Hematopoietic multipotent progenitor cell treated with erythropoietin and hydrocortisone succinate and interleukin-3 and kit ligand, for 4 days (in vitro differentiated cells): ENCODE measurements at places on chromosomes 7 and 10.

DNA sequence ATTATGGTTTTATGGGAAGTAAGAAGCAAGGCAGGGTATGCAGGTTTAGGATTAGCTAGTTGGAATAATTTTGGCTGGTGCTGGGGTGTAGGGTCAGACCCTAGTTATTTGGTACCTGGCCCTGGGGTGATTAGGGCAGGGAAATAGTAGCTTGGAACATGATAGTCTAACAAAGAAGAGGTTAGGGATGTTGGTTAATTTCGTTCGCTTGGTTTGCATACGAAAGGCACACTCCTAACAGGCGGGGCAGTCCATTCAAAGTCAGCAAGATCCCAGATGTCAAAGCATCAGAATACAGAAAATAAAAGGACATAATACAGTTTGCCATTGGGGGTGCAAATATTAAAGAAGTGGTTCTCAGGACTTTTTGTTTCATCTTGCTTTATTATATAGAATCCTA is 55.7 kb upstream of the ITPRID1 start:
- DNase-seq: no peak

DNA sequence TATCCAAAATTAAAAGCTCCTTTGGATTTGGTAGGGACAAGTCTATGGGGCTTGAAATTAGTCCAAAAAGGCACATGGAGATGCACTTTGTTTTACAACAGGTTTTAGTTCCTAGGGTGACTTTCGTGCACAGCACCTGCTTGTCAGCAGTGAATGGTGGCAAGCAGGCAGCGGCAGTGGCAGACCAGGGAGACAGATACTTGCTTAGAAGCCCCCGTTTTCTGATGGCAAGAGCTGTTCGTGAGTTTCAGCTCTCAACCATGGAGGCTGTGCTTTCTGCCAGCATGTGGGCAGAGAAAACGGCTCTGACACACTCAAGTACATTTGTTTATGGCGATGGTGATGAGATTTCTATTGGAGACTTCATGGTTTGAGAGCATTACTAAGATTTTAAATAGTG is 61.7 kb upstream of the SHH start:
- no peak for DNase-seq

GRCh38 chr7:28272461-28272877 is 91.9 kb upstream of the JAZF1 start:
- peak; percentile 88 for DNase-seq

- DNase-seq: no peak
Observed at GRCh38 chr7:31082447-31082846, 30.3 kb downstream of the ADCYAP1R1 start.

GRCh38 chr7:37698276-37698675 is 14.7 kb downstream of the GPR141 start:
- no peak for DNase-seq

DNA sequence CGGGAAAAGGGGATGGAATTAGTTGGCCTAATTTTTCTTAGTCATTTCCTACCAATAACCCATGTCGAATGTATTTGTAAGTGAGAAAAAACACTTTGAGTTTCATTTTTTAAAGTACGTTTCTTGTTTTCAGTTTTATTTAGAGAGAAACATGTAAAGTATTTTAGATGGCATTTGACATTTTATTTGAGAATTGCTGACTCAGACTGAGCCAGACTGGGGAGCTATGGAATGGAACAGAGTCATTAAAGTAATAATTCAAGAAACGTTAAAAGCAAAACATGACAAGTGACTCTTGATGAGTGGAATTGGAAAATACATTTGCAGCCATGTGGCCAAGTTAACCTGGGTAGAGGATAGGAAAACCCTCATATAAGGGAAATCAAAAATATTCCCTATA is 286.1 kb upstream of the NPSR1 start:
- DNase-seq: no peak

DNA sequence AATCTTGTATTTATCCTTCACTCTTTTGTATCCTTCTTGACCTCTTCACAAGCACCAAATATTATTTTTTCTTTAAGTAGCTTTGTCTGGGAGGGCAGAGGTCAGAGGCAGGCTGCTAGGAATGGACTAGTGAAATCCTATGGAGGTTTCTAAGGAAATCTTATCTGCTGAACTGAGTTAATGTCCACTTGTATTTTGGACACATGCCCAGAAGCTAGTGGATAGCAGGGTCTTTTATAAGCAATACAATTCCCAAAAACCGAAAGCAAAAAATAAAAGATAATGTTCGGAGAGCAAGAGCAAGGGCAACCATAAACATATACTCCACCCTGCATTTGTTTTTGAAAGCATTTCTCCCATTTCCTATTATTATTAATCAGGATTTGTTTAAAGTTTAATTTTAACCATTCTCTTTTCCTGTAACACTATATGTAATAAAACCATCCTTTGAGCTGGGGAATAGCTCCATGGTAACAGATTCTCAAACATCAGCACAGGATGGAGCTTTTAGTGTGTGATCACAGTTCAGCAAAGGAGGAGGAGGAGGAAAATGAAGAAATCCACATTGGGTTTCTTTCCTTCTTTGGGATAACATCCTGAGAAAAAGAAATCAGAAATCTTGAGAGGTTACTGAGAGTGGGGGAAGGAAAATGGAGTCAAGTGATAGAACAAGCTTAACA is 328.2 kb upstream of the LRRN3 start:
- no peak for DNase-seq

GRCh38 chr7:46705386-46706255 is 784.5 kb upstream of the IGFBP3 start:
- no peak for DNase-seq

- peak; percentile 88 for DNase-seq
Observed at GRCh38 chr10:116796910-116797513, 52.3 kb upstream of the ENO4 start.

- peak; percentile 18 for DNase-seq
Observed at GRCh38 chr7:70923181-70923845, 208.6 kb upstream of the GALNT17 start.

- peak; percentile 55 for DNase-seq
Observed at GRCh38 chr7:111324228-111324627, 233.3 kb downstream of the LRRN3 start.

DNA sequence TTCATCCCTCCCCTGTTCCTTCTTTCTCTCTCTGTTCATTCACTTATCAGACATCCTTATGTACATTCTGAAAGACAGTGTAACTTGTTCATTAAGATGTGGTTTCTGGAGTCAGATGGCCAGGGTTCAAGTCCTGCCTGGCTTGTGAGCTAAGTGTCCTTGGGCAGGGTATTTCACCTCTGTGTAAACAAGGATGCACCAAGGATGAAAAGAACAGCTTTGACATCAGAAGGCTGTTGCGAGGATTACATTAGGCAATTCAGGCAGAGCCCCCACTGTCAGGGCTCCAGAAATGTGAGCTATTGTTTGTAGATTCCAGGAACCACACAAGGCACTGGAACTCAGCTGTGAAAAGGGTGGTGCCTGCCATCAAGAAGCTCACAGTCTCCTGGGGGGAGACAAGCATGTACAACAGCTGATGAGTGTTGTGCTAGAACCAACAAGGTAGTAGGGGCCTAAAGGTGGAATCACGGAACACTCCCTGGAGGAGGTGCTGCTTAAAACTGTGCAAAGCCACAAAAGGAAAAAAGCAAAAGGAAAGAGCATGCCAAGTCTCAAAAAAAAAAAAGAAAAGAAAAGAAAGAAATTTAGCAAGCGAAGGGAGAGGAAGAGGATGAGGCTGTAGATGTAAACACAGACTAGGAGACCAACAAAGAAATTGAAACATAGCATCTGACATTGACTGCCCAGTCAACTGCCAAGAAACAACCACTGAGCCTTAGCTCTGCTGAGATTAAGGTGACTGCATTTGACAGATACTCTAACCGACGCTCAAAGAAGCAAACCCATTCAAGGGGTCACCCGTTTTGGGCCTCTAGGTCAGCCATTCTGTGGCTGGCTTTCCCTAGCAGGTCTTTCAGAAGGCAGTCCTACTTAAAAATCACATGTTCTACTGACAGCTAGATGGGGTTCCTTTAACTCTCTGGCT is 12.5 kb downstream of the PDLIM1 start:
- peak; percentile 38 for DNase-seq

DNA sequence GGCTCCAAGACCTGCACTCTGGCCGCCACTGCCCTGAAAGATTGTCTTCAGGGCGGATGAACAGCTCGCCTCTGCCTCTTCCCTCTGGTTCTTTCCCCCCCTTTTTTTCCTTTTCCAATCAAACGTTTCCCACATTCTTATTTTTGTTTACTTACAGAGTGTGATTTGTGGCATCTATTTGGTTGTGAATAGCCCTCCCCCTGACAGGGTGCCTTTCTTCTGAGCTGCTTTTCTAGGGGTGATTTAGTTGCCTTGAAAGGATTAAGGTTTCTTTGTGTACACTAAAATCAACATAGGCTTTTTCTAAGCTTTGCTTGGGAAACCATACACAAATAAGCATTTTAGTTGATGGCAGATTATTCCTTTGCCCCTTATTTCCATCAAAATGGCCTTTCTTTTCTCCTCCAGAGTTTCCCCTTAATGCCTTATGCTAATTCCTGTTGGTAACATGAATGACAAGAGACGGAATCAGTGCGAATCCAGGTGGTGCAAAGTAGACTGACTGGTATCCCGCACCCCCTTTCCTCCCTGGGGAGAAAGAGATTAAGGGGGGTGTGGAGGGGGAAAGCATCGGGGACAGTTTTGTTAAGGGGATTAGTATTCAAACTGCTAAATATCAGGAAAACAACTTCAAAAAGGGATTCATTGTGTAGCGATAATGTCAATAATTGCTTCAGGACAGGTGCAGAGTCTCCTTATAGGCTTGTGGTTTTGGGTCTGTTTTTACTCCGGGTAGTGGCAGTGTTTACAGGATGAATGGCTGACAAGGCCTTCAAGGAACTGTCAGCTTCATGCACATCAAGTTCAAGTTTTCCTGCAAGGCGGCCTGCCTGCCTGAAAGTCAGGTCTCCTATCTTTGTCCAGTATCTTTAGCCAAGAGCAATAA is 431.6 kb upstream of the GALNT17 start:
- DNase-seq: no peak

DNA sequence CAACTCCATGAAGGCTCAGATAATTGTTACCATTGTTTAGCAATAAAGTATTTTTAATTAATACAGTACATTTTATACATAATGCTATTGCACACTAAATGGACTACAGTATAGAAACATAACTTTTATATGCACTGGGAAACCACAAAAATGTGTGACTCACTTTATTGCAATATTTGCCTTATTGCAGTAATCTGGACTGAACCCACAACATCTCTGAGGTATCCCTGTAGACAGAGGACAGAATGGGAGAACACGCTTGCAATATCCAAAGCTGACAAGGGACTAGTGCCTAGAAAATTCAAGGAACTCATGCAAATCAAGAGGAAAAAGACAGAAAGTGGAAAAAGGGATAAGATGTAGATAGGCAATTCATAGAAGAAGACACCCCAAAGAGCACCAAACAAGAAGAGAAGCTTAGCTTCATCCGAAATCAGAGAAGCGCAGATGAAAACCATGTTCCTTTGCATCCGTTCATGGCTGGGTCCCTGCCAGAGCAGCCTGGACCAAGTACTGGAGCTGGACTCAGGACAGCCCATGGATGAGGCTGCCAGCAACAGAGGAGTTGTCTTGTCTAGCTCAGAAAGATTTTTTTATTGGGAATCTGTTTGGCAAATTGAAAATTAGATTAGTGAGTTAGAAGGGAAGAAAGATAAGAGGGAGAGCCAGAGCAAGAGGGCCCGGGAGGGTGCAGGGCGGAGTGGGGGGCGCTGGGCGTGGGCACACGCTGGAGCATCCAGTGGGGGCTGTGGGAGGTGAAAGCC is 16.0 kb upstream of the GALNTL5 start:
- no peak for DNase-seq

- no peak for DNase-seq
Observed at GRCh38 chr7:98167653-98168052, 43.6 kb upstream of the BHLHA15 start.

DNA sequence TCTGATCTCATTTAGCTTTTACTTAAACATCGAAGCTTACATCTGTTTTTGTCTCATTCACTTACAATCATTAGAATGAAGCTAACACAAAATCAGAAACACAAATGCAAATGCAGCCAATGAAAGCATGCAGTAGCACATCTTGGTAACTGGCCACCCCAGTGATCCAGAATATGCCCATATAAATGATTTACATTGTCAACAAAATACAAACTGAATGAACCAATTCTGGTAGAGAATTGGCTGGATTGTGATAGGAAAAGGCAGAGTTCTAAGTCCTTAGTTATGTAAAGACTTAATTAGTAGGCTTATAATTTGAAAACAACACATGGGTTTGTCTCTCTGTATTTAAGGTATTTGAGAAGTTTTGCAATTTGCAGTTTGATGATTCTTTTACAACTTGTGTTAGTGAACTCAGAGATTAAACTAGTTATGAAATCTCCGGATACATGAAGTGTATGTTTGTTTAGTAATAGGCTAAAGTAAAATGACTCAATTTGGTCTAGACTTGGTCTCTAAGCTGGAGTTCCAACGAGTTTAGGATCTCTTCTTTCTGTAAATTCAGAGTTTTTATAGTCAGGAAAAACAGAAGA is 21.2 kb downstream of the TECTB start:
- no peak for DNase-seq

DNA sequence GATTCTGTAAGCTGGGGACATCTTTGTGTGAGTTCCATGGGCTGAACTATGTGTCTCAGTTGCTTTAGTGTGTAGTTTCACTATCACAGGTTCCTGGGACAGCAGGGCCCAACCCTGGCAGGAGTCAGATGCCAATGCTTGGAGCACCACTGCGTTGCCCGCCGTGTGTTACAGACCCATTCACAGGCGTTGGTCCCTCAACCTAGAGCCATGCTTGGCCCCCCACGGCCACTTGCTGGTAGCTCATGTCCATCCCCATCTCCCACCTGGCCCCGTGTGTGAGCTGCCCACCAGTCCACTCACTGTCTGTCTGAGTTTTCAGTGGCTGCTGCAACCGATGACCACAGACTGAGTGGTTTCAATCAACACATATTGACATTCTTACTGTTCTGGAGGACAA is 546.9 kb downstream of the TCERG1L start:
- no peak for DNase-seq

DNA sequence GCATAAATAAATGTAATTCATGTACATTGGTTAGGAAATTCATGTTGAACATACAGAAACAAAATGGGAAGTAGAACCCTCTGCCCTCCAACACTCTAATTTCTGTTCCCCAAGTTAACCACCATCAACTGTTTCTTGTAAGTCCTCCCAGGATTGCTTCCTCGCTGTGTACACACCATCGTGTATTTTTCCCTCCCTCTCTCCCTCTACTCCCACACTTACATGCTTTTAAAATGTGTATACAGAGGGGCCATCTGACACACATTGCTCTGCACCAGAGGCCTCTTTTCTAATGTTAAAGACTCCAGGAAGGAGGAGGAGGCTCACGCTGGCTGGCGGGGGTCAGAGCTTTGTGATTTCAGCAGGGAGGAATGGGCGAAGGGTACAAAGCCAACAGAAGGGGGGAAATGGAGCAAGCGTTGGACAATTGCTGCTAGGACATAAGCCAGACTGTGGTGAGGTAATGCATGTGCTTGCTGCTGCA is 1.9 kb upstream of the EPHA1 start:
- DNase-seq: peak; percentile 52

GRCh38 chr10:12158111-12158510 is 28.6 kb downstream of the SEC61A2 start:
- DNase-seq: peak; percentile 35

- no peak for DNase-seq
Observed at GRCh38 chr10:130423455-130424305, 287.5 kb downstream of the GLRX3 start.
